ENCODE measurements at places on chromosomes 1 and 21. TPM values are rescaled to one million over a fixed set of nuclear protein-coding genes. Genes with fewer than 3 reads are reported as not detected.

TCHHL1 gene
- total RNA-seq, result not detected

ZC3H11A gene
- total RNA-seq, result 94.6 TPM

AGMAT gene
- 0.70 TPM for total RNA-seq

DNA sequence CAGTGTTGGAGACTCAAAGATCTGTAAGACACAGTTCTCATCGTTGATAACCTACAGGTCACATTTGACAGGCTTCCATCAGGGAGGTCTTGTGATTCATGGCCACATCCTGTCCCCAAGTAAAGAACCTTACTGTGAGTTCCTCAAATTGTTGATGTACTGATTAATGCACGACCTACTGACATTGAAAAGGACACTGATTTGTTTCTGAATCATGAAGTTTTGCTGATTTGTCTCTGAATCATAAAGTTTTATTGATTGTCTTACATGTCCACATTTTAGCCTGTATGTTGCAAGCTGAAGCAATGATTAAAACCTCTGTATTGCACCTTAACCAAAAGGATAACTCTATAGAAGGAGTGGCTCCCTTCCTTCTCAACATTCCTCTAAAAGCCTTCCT, 476.3 kb upstream of the RUNX1 start:
- peaks cover 2% of the 10 kb centered on the region for H3K27me3 ChIP-seq
- no peak overlapping the region for H3K4me3 ChIP-seq
- DNase-seq, result no peak
- H3K4me1 ChIP-seq, result no peaks in the 10 kb centered on the region

Data from cardiac muscle cell (in vitro differentiated cells and primary cell).